ENCODE measurements at places on chromosomes 3 and 15. TPM values are rescaled to one million over a fixed set of nuclear protein-coding genes. Genes with fewer than 3 reads are reported as not detected.

The GOLGA6A gene
- total RNA-seq = not detected

The RAB6B gene
- 2.0 TPM for total RNA-seq

GRCh38 chr15:26667222-26667988 is 105.5 kb downstream of the GABRB3 start:
- no peak for DNase-seq

DNA sequence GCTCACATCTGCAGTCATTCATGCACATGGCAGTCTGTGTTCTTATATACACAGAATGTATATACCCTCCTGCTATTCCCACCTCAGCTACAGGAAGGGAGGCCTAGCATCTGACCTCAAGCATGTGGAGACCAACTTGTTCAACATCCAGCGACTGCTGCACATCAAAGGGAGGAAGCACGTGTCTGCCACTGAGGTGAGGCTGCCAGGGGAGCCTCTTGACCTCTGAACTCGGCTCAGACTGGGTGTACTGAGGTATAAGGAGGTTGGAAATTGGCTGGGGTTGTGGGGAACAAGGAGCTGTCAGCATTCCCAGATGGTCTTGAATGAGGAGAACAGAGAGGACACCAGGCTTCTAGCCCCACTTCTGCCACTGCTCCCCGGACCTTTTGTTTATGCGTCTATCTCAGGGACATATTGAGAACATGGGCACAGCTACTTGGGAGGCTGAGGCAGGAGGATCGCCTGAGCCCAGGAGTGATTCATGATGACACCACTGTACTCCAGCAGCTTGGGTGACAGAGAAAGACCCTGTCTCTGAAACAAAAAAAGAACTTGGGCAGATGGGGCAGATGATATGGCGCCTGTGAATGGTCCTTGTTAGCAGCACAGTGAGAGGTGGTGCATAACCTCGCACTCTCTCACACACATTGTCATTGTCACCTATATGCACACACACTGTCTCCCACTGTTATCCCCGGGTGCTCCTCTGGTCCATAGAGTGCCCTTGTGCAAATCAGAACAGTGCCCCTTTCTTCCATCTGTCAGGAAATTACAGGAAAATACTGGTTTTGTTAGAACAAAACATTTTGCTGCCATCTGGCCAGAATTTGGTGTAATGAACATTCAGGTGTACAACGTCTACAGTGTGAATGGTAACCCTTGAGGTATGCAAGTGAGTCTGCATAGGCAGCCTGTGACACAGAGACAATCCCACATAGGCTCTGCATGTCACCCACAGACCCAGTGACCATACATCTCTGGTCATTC is 5.4 kb downstream of the VILL start:
- no peak for DNase-seq

DNA sequence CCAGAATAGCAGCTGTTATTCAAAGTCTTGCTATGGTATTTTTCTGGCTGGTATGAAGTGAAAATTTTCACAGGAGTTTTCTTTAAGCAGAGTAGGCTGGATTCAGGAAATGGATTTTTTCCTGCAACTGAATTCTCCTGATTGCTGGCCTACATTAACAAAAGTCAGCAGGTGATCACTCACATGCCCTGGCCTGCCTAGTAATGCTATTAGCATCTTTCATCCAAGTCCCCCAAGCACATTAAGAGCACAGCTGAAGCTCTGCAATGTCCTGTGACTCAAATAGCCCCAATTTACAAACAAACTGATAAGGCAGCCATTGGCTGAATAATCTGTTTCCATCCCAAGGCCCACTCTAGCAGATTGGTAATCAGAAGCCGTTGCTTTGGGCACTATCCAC is 688.3 kb upstream of the LMCD1 start:
- no peak for DNase-seq

DNA sequence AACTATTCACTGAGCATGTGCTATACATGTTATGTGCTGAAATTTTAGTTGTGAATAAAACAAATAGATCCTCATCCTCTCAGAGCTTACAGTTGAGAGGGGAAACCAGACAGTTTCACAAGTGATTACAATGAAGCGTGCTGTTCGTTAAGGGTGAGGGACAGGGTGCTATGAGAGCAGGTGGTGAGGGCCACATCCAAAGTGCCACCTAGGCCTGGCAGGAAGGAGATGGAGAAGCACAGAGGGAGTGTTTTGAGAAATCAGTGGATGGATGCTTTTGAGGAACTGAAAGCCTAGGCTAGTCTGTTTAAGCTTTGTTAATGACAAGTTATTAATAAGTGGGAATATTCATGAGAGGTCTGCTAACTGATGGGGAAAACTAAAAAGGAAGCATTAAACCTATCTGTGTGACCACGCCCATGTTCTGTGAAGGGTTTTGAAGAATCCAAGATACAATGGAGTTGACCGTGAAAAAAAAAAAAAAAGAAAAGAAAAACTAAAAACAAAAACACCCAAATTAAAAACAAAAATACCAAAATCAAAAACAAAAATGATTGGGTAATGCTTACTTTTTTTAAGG is 7.3 kb downstream of the MCTP2 start:
- DNase-seq = no peak

- DNase-seq = no peak
Measured at GRCh38 chr15:34203305-34203704, 6.6 kb downstream of the KATNBL1 start.

GRCh38 chr15:67144609-67145311 is 79.4 kb downstream of the SMAD3 start:
- no peak for DNase-seq

GRCh38 chr3:99625237-99625622 is 13.2 kb upstream of the COL8A1 start:
- peak; percentile 18 for DNase-seq

DNA sequence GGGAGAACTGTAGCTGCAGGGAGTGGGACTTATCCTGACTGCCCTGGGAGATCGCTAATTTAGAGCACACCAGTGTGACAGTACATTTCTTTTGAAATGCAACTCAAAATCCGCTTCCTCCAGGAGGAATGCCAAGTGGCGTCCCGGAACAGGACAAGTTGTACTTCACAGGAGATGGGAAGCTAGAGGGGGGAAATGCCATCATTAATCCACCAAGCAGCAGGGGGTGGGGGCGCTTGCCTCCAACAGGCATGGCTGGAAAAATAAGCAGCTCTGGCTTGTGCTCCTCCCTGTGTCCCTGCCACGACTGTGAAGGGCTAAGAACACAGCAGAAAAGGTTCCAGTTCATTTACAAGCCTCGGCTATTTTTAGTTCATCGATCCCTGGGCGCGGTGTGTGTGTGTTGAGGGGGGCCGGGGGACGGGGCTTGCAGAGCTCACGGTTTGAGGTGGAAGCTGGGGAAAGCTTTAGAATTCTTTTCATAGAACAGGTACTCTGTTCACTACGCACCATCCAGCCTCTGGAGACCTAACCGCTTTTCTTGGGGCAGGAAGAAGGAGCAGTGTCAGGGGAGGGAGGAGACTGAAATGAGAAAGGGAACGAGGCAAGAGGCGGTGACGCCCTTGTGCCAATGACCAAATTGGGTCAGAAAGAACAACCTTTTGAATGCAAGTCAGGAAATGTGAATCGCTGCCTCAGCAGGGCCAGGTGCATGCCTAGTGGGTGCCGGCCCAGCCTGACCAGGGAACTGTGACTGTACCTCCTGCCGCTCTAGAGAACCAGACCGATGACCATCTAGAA is 51.8 kb upstream of the DGKG start:
- no peak for DNase-seq

Data from HFFc6 (cell line).